ENCODE measurements at places on chromosomes 6 and 20. TPM values are rescaled to one million over a fixed set of nuclear protein-coding genes. Genes with fewer than 3 reads are reported as not detected.
A peak's percentile ranks its signal among the peaks of the same experiment; 100 is the strongest.

DNA sequence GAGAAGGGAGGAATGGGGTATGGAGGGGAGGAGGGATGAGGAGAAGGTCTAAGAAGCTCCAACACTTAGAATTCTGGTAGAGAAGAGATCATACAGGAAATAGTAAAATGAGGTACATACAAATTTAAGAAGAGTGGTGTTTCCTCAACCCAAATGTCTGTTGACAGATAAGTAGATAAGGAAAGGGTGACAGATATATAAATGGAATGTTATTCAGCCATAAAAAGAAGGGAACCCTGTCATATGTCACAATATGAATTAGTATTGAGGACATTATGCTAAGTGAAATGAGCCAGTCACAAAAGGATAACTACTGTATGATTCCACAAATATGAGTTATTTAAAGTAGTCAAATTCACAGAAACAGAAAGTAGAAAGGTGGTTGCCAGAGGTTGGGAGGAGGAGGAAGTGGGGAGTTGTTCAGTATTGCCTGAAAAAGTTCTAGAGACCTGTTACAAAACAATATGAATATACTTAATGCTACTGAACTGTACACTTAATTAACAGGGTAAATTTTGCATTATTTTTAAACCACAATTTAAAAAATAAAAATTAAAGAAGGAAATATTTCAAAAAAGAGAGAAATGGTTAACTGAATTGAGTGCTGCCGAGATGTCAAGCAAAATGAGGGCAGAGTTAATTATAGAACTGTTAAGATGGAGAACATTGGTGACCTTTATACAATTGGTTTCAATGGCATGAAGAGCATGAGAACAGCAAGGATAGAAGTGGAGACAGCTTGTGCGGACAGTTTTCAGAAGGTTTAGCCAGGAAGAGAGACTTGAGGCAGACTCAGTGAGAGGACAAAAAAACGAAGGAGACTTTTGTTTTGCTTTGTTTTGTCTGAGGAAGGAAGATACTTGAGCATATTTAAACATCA, 47.6 kb upstream of the ADGRF4 start:
- DNase-seq = no peak
- no peaks in the 10 kb centered on the region for H3K4me1 ChIP-seq
- no peaks in the 10 kb centered on the region for H3K36me3 ChIP-seq

NQO2 gene
- total RNA-seq = 19.5 TPM

GRCh38 chr6:71349395-71349794, 60.8 kb downstream of the OGFRL1 start:
- DNase-seq = peak; percentile 20
- no peaks in the 10 kb centered on the region for H3K4me1 ChIP-seq
- no peaks in the 10 kb centered on the region for H3K27me3 ChIP-seq
- no peaks in the 10 kb centered on the region for H3K36me3 ChIP-seq
- no peak overlapping the region for H3K27ac ChIP-seq

DEFB121 gene
- not detected for total RNA-seq

DNA sequence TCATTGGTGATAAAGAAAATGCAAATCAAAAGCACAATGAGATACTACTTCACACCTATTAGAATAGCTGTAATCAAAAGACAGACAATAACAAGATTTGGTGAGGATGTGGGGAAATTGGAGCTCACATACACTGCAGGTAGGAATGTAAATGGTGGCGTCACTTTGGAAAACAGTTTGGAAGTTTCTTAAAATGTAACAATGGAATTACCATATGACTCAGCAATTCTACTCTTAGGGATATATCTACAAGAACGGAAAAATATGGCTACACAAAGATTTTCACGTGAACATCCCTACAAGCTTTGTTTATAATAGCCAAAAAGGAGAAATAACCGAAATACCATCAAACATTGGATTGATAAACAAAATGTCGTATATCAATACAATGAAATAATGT, 270.4 kb downstream of the DOK5 start:
- H3K4me3 ChIP-seq = no peak overlapping the region
- H3K27ac ChIP-seq = no peak overlapping the region
- H3K4me1 ChIP-seq = no peaks in the 10 kb centered on the region
- no peak for DNase-seq
- H3K36me3 ChIP-seq = no peaks in the 10 kb centered on the region
- no peaks in the 10 kb centered on the region for H3K27me3 ChIP-seq

CCN6 gene
- not detected for total RNA-seq

GRCh38 chr6:20688710-20689500, 154.6 kb downstream of the CDKAL1 start:
- DNase-seq = no peak
- no peak overlapping the region for H3K4me3 ChIP-seq
- no peaks in the 10 kb centered on the region for H3K4me1 ChIP-seq
- no peaks in the 10 kb centered on the region for H3K27me3 ChIP-seq

RIPOR3 gene
- 1.2 TPM for total RNA-seq

- peak; percentile 22 for DNase-seq
- H3K4me3 ChIP-seq = peak overlapping the region; percentile 81
- peaks cover 53% of the 10 kb centered on the region for H3K27me3 ChIP-seq
- no peak overlapping the region for H3K27ac ChIP-seq
- H3K36me3 ChIP-seq = no peaks in the 10 kb centered on the region
These were observed 849 bp upstream of the BMP7 start for GRCh38 chr20:57267158-57267821.

DNA sequence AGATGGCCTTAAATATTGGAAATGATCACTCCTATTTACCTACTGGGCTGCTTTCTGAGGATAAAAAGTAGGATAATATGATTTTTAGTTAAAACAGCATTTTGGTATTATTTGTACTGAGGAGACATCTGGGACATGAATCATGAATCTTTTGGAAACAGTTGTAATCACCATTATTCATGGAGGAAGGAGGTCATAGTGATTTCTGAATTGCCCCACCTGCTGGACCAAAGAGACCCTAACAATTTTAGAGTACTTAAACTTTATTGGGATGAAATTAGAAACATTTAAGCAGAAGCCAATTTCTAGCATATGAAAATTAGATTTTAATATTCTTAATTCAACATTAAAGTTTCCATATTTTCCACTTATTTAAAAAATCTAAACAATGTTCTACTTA, 108.4 kb upstream of the SIM1 start:
- no peaks in the 10 kb centered on the region for H3K36me3 ChIP-seq
- no peak overlapping the region for H3K27ac ChIP-seq
- H3K4me1 ChIP-seq = no peaks in the 10 kb centered on the region
- DNase-seq = peak; percentile 18
- H3K27me3 ChIP-seq = no peaks in the 10 kb centered on the region

GCNT2 gene
- 48.4 TPM for total RNA-seq

DNA sequence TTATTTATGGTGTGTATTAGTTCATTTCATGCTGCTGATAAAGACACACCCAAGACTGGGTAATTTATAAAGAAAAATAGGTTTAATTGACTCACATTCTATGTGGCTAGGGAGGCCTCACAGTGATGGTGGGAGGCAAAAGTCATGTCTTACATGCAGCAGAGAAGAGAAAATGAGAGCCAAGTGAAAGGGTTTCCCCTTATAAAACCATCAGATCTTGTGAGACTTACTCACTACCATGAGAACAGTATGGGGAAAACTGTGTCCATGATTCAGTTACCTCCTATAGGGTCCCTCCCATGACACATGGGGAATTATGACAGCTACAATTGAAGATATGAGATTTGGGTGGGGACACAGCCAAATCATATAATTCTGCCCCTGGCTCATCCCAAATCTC, 150.0 kb upstream of the AHI1 start:
- no peak overlapping the region for H3K4me3 ChIP-seq
- H3K36me3 ChIP-seq = no peaks in the 10 kb centered on the region
- H3K27me3 ChIP-seq = no peaks in the 10 kb centered on the region
- DNase-seq = no peak
- no peak overlapping the region for H3K27ac ChIP-seq
- no peaks in the 10 kb centered on the region for H3K4me1 ChIP-seq

SNAI1 gene
- total RNA-seq = 4.0 TPM

- H3K36me3 ChIP-seq = no peaks in the 10 kb centered on the region
- peak overlapping the region; percentile 88 for H3K27ac ChIP-seq
- DNase-seq = no peak
- H3K27me3 ChIP-seq = no peaks in the 10 kb centered on the region
These were observed 654 bp downstream of the TMEM14C start for GRCh38 chr6:10723567-10723881.

- no peak for DNase-seq
- no peak overlapping the region for H3K27ac ChIP-seq
- no peaks in the 10 kb centered on the region for H3K36me3 ChIP-seq
- no peaks in the 10 kb centered on the region for H3K4me1 ChIP-seq
- H3K27me3 ChIP-seq = no peaks in the 10 kb centered on the region
- no peak overlapping the region for H3K4me3 ChIP-seq
These were observed 168.2 kb downstream of the DLL1 start for GRCh38 chr6:170122651-170123050.

GRCh38 chr6:17497535-17498095, 102.5 kb upstream of the FAM8A1 start:
- H3K4me3 ChIP-seq = no peak overlapping the region
- H3K4me1 ChIP-seq = peaks cover 6% of the 10 kb centered on the region
- H3K27ac ChIP-seq = no peak overlapping the region
- H3K27me3 ChIP-seq = no peaks in the 10 kb centered on the region
- DNase-seq = no peak

DNA sequence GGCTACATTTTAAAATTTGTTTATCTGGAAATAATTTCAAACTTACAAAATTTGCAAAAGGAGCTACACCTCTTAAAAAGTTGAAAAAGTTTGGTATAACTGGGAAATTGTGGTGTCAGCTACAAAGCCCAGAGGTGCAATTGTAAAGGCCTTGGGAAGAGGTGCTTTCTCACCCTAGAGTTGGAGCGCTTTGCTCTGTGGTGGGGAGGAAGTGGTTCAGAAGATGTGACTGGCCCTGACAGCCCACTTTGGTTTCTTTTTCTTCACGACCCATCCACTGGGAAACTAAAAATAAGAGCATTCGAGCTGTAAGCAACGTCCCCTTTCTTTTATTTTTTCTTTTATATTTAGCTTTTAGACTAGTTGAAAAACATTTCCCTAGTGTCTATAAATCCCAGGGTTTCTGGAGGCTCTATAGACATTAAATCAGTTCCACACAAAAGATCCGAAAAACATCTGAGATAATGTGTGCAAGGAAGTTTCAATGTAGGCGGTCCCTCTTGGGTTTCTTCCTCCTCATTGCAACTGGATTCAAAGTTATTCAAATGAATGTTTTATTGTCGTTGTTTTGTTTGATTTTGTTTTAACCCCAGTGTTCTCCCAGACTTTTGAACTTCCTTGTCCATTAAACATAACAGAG, 397.8 kb downstream of the KIF16B start:
- no peak overlapping the region for H3K27ac ChIP-seq
- H3K27me3 ChIP-seq = no peaks in the 10 kb centered on the region
- no peak for DNase-seq
- H3K36me3 ChIP-seq = no peaks in the 10 kb centered on the region

ARMH2 gene
- not detected for total RNA-seq

TRMT6 gene
- total RNA-seq = 11.1 TPM

MOG gene
- total RNA-seq = not detected

DNA sequence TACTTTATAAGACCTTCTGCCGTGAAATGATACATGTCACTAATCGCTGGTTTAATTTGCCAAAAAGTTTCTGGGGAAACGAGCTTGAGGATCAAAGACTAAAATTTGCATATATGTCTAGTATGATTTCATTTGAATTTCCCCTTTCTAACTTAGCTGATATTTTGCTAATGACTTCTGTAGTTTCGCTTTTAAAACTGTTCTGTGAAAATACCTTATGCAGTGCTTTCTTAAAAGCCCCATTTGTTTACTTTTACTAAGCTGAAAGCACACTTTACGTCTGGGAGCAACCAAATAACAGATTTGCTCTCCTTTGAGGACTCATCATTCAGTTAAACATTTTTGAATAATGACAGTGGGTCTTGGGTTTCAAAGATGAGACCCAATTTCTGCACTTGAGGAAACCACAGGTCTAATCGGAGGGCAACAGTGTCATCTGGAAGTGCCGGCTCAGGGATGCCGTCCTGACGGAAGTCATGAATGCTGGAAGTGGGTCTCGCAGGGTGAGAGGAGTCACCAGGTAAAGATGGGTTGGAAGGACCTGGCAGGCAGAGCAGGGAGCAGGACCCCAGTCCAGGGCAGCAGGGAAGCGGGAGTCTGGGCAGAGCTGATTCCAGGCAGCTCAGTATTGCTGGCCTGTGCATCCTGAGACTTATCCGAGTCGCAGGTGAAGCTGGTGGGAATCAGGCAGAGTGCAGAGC, 33.2 kb downstream of the PLEKHG1 start:
- DNase-seq = no peak
- H3K27ac ChIP-seq = no peak overlapping the region
- H3K4me1 ChIP-seq = no peaks in the 10 kb centered on the region
- H3K36me3 ChIP-seq = no peaks in the 10 kb centered on the region
- H3K27me3 ChIP-seq = no peaks in the 10 kb centered on the region
- H3K4me3 ChIP-seq = no peak overlapping the region

HLA-B gene
- 21.8 TPM for total RNA-seq

DNA sequence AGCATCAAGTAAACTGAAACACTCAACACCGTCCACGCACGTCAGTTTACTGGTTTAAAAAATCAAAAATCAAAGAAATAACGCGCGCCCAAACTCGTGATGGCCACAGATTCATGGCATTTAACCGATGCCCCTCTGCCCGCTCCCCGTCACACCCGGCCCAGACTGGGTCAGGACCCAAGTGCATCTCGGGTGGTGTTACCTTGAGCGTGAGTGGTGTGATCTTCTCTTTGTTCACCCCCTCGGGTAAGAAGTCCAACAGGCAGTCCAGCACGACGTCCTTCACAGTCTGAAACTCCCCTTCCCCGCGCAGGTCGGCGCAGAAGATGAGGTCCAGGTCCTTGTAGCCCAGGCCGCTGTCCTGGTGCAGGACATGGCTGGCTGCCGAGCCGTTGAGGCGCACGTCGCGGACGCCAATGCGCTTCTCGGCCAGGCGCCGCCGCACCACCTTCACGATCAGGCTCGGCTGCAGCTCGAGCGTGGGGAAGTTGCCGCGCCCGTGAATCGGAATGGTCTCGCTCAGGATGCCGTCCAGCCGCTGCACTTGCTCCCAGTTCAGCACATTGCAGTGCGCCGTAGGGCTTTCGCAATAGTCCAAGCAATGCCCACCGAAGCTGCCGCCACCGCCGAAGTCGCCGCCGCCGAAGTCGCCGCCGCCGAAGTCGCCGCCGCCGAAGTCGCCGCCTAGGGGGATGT, 945 bp downstream of the TENT5A start:
- H3K27me3 ChIP-seq = peaks cover 35% of the 10 kb centered on the region
- no peaks in the 10 kb centered on the region for H3K36me3 ChIP-seq
- DNase-seq = peak; percentile 62
- peak overlapping the region; percentile 73 for H3K4me3 ChIP-seq

GRCh38 chr20:21640556-21640955, 64.9 kb upstream of the PAX1 start:
- H3K4me1 ChIP-seq = no peaks in the 10 kb centered on the region
- no peak overlapping the region for H3K4me3 ChIP-seq
- no peak overlapping the region for H3K27ac ChIP-seq
- H3K36me3 ChIP-seq = no peaks in the 10 kb centered on the region
- peaks cover 26% of the 10 kb centered on the region for H3K27me3 ChIP-seq

DNA sequence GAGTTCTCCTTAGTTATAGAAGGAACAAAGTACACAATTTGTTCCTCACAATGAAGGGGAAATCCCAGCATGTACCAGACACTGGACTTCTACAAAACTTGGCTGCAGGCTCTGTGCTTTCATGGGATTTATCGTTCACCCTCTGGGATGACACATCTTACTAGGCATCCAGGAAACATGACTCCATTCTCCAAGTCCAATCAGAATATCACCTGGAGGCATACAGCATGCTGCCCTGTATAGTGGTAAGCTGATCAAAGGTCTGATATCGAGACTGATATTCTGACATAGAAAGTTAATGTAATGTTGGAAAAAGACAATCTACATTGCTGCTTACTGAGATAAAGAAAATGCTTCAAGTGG, 6.7 kb downstream of the RWDD2A start:
- DNase-seq = no peak
- no peaks in the 10 kb centered on the region for H3K27me3 ChIP-seq
- H3K4me1 ChIP-seq = no peaks in the 10 kb centered on the region
- no peak overlapping the region for H3K4me3 ChIP-seq
- peaks cover 4% of the 10 kb centered on the region for H3K36me3 ChIP-seq
- no peak overlapping the region for H3K27ac ChIP-seq

MTFR2 gene
- 6.2 TPM for total RNA-seq

All from neural progenitor cell (in vitro differentiated cells).